RPMI7951 (cell line): ENCODE measurements at places on chromosomes 3 and 15. TPM values are rescaled to one million over a fixed set of nuclear protein-coding genes. Genes with fewer than 3 reads are reported as not detected.

DNA sequence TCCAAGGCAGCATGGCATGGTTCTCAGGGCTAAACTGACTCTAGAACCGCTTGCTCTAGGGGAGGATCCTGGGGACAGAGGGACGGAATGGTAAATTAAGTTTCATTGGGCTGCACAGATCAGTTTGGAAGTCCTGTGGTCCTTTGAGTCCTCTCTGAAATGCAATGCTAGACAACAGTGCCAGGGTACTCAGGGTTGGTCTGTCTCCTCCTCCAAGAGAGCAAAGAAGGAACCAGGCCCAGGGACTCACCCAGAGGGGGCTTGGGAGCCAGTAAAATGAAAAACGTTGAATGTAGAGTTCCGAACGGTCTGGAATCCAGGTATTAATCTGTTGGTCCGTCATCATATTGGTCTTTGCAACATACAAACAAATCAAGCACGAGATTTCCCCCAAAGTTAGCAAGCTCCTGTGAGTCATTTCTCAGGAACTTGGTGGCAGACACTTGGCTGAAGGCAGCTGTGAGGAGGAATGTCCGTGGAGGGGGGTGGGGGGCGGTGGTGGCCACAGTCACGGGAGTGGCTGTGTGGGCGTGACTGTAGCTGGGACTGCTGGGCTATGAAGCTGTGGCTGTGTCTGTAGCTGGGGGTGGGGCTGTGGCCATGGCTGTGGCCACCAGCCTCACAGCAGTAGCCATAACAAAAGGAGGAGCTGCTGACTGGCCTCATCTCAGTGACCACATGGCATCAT lies 361.0 kb downstream of the SHQ1 start:
- peak; percentile 96 for DNase-seq

- DNase-seq = no peak
These were observed 9.2 kb downstream of the HSPBAP1 start for GRCh38 chr3:122784436-122784835.

- DNase-seq = no peak
These were observed 2.5 kb upstream of the GATA2 start for GRCh38 chr3:128495435-128495970.

GRCh38 chr3:142318331-142318730 lies 92.9 kb upstream of the GK5 start:
- DNase-seq = no peak

GRCh38 chr3:177358091-177358976 lies 161.1 kb upstream of the TBL1XR1 start:
- DNase-seq = peak; percentile 99

DNA sequence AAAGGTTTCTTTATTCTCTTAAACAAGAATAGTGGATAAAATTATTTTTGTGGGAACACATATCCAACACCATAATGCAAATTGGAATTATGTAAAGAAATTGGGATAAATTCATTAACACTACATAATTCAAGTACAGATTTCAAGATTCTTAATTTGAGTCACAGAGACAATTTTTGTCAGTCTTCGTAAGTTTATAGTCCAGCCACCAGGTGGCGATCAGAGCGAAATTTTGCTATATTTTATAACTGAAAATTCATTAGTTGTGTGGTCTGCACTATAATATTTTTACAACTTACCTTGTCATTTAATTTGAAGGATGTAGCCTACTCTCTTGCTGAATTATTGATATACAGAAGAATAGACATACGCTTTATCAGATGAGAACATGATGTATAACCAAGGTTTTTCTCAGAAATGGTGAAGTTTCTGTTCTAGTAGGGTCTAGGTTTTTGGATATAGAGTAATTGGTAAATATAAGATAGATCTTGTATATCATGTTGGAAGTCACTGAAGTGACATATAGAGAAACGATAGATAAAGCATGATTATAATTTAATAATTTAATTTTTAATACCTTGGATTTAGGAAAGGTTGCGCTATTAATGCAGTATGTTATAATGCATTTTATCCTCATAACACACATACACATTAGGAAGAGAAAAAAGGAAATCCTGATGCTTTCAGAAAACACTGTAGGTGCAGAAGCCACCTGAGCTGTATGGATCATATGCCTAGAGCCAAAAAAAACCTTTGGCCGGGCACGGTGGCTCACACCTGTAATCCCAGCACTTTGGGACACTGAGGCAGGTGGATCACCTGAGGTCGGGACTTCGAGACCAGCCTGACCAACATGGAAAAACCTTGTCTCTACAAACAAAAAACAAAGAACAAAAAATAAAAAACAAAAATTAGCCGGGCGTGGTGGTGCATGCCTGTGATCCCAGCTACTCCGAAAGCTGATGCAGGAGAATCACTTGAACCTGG lies 31.7 kb downstream of the PLSCR4 start:
- DNase-seq = peak; percentile 29

The NPAP1 gene
- not detected in 2 replicates for total RNA-seq

The SERPINI2 gene
- total RNA-seq = not detected in 2 replicates

The HOMER2 gene
- 20.4 and 26.9 TPM in 2 replicates for total RNA-seq

The FETUB gene
- not detected in 2 replicates for total RNA-seq
